ENCODE measurements at places on chromosomes 3 and 15. TPM values are rescaled to one million over a fixed set of nuclear protein-coding genes. Genes with fewer than 3 reads are reported as not detected.

NPRL2 gene
- total RNA-seq = 33.5 TPM

PLA2G4F gene
- not detected for total RNA-seq

HRG gene
- total RNA-seq = not detected

CDHR4 gene
- total RNA-seq = not detected

PLD1 gene
- 9.1 TPM for total RNA-seq
